ENCODE measurements at places on chromosomes 5 and 9. TPM values are rescaled to one million over a fixed set of nuclear protein-coding genes. Genes with fewer than 3 reads are reported as not detected.

GRCh38 chr9:128392302-128393144 lies 21.3 kb downstream of the URM1 start:
- DNase-seq = no peak

DNA sequence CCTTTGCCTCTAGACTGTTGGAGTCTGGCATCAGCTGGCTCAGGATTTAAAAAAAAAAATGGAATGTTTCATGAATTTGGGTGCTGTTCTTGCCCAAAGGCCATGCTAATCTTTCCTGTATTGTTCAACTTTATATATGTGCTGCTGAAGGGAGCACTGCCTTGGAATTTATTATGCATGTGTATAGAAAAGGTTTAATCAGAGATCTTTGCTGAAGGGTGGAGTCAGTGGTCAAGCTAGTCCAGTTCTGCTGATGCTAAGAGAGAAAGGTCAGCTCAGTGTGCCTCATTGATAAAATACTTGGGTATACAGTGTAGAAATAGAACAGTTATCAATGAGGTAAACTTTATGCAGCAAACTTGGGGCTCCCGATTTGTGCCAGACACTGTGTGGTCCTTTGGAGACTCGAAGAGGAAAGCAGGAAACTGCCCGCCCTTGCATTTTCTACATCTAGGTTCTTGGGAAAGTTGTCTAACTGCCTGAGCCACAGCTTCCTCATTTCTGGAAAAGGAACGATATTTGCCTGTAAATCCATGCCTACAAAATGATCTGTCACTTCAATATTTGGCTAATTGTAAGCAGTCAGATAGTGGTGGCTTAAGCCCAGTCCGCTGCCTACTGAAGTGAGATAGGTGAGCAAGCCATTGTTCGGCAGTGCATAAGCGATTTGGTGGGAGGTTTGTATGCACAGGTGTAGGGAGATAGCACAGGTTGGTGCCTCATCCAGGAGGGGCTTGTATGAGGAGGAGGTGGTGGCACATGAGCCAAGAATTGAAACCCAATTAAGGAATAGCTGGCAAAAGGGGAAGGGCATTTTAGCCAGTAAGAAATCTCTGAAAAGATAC lies 29.2 kb upstream of the GTF2H2C start:
- DNase-seq = no peak

DNA sequence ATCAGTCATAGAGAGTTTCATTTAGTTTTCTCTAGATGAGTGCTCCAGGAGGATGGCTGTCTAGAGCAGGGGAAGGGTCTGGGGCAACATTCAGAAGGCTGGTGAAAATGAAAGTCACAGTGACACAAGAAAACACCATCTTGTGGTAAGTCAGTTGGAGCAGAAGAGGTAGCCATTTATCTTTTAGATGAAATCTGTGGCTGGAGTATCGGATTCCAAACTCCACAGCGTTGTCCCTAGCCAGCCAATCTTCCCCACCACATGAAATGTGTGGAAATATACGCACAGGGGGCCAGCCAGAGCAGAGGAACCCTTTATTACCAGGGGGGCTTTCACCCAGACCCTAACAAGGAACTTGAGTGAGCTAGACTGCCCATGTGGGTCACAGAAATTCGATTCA lies 15.9 kb upstream of the TNFAIP8 start:
- DNase-seq = no peak

DNA sequence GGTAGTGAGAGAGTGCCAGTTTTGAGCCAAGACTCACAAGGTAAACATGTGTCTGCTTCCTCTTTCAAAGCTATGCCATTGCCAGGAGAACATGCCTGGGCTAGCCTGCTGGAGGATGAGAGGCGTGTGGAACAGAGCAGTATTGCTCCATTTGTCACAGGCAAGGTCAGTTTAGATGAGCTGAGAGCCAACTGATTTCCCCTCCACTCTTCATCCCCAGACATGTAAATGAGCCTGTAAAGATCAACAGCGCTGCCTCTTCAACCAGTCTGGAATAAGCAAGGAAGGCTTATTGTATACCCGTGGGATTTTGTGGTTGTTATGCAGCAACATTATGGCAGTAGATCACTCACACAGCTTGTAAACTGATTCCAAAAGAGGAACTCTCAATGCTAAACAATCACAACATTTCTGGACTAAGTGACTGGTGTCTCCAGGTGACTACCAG lies 8.2 kb upstream of the GDNF start:
- DNase-seq = no peak

GRCh38 chr5:76199336-76200318 lies 116.4 kb downstream of the SV2C start:
- peak; percentile 12 for DNase-seq

GRCh38 chr5:147685993-147686392 lies 96.5 kb downstream of the JAKMIP2 start:
- no peak for DNase-seq

DNA sequence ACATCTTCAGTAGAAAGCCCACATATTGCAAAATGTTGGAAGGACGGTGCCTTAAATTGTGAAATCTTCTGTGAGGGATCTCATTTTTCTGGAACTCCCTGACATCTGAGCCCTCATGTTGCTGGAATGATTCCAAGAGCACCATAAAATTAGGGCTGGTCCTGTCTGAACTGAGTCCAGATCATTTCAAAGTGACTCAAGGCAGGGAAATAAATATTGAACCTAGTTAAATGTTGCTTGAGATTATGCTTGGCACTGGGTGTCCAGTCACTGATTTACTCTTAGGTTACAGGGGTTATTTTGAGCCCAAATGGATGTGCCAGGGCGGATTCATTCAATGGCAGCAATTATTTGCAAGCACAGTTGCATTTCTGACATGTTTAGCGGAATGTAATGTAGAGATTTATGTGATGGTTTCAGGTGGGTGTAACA lies 437.0 kb downstream of the PIK3R1 start:
- no peak for DNase-seq

The TAF11L10 gene
- polyA plus RNA-seq = not detected

The BNC2 gene
- polyA plus RNA-seq = 5.3 TPM

The PCDHGA4 gene
- 1.6 TPM for polyA plus RNA-seq

The NPDC1 gene
- 44.1 TPM for polyA plus RNA-seq

Data from hindlimb muscle (tissue), 1 donor.